Astrocyte of the hippocampus (primary cell): ENCODE measurements at places on chromosomes 16 and 17.

- DNase-seq: peak; percentile 37
Measured at GRCh38 chr16:17359788-17360390, 110.9 kb downstream of the XYLT1 start.

DNA sequence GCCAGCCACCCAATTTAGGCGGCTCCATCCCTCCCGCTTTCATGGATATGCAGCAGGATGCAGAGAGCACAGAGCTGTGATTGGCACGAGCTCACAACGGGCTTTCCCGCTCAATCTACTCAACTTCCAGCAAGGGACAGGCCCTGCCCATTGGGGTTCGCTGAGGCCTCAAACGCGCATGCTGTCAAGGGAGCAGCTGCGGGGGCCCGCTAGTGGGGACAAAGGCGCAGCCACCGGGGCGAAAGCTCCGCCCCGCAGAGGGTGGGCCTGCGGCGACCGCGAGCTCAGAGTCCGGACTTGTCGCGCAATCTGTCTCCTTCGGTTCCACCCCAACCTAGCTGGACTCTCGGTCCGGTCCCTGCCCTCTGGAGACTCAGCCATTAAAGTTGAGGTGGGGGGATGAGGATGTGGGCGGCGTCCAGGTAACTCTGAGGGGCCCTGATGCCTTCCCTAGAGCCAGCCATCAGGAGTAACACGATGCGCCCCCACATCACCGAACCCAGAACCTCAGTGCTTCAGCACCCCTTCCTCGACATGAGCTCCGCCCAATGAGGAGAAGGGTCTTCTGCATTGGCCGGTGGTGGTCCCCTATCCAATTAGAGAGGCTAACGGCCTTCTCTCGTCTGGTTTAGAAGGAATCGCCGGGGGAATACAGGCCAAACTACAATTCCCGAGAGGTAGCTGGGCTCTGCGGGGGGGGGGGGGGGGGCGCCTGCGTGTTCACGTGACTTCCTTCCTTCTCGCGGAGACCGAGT is 489 bp upstream of the NFATC3 start:
- DNase-seq: peak; percentile 86

DNA sequence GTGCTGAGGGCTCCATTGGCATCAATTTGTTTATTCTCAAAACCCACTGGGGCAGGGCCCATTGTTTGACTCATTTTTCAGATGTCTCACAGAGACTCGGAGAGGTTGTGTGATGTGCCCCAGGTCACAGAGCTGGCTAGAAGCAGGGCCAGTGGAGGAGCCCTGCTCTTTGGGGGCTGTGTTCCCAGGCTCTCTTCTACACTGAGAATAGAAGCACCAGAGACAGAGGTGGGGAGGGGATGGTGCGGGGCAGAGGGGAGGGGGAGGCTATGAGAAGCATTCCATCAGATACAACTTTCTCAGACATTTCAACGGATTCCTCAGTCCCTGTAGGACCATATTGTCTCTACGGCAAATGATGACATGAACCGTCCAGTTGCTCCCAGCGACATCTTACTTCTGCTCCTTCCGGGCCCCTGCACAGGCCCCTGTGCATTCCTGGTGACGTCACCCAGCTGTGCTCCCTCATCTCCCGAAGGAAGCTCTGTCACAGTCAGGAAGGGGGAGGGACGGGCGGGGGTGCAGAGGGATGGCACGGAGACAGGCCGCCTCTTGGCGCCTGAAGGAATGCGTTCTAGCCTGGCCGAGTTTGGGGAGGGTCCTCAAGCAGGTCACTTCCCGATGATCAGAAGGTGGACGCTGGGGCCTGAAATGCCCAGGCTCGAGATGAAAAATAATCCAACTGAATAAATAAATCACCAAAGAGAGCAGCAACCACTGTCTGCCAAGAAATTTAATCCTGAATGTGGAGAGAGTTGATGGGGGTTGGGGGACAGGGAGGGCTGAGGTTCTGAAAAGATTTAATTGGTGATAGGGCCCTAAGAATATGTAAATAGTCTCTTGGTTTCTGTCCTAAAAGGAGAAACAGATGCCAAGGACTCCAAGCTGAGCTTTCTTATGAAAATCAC is 114.1 kb downstream of the NOG start:
- peak; percentile 43 for DNase-seq

DNA sequence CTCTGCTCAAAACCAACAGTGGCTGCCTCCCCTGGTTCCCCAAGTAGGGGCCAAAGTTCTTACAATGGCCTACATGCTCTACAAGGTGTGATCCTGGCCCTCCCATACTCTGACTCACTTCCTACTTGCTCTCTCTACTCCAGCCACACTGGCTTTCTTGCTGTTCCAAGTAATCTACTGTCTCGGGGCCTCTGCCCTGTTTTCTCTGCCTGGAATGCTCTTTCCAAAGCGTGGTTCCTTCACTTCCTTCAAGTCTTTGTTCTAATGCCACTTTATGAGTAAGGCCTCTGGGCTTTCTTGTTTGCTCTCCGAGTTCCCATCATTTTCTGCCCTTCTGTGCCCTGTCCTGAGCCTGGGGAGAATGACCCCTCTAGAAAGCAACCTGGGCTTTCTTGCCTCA is 4.1 kb upstream of the CDH3 start:
- peak; percentile 41 for DNase-seq

GRCh38 chr17:57948169-57948554 is 7.0 kb downstream of the CUEDC1 start:
- peak; percentile 61 for DNase-seq

DNA sequence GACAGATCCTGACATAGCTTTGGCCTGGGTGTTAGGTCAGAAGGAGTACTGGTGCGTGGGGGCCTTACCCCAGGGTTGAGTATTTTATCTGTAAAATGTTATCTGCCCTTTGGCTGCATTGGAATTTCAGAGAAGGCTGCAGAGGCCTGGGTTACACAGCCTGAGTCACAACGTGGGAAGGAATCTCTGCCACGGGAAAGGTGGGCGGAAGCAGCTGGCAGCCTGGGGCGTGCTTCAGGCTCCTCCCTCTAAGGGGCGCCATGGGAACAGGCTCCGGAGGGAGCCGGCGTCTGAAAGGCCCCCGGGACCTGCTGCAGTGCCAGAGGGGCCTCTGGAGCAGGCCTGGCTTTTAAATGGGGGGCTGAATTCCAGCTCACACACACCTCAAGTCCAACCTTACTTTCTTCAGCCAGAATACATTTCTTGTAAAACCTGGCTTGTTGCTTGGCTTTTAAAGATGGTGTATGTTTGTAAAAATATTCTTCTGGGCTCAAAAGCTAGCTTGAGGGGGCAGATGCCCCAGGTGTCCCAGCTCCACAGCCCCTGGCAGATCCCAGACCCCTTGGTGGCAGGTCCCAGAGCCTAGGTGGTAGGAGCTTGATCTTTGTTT is 142.2 kb downstream of the RAB11FIP4 start:
- DNase-seq: peak; percentile 86

DNA sequence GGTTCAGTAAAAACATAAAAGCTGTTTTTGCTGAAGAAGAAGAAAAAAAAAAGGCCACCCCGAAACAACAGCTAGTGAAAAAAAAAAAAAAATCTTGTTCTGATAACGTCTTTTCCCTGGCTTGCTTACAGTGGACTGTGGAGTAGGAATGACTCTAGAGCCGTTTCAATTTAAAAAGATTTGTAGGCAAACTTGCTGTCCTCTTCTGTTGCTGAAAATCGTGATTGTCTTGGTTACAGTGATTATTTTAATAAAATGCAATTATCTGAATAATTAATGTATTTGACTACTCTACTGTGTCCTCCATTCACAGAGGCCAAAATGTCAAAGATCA is 190.6 kb upstream of the TBX2 start:
- DNase-seq: no peak

GRCh38 chr16:15649727-15650018 is 372 bp upstream of the NDE1 start:
- DNase-seq: no peak

DNA sequence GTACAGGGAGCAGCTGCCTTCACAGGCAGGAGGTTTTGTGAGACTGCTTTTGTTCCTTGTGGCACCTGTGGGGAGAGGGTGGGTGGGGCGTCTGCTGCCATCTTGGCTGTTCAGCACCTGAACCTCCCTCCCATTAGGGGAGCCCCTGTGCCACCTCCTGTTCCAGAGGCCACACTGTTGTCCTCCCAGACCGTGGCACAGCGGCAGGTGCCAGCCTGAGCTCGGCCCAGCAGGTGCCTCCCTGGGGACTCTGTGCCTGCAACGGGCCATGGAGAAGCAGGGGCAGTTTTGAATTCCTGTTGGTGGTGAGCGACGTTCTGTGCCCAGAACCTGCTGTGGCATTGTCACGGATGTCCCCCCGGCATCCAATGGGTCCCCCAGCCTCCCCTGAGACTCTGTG is 9.9 kb downstream of the LGALS3BP start:
- DNase-seq: no peak

DNA sequence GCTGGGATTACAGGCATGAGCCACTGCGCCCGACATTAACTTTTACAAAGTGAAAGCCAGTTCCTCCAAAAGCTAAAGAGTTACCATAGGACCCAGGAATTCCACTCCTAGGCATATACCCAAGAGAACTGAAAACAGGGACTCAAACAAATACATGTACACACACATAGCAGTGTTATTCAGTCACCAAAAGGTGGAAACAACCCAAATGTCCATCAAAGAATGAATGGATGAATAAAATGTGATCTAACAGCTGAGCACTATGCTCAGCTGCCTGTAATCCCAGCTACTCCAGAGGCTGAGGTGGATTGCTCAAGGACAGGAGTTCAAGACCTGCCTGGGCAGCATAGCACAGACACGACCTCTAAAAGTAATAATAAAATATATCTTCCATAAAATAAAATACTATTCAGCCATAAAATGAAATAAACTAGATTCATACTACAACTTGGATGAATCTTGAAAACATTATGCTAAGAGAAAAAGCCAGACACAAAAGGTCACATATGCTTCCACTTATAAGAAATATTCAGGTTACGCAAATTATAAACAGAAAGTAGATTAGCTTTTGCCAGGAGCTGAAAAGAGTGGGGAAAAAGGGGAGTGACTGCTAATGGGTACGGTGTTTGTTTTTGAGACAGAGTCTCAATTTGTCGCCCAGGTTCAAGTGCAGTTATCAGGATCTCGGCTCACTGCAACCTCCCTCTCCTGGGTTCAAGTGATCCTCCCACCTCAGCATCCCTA is 9.3 kb upstream of the USP7 start:
- peak; percentile 74 for DNase-seq

GRCh38 chr16:79334127-79334526 is 266.4 kb downstream of the MAF start:
- DNase-seq: no peak

GRCh38 chr16:23026784-23027362 is 122.4 kb downstream of the USP31 start:
- peak; percentile 66 for DNase-seq

DNA sequence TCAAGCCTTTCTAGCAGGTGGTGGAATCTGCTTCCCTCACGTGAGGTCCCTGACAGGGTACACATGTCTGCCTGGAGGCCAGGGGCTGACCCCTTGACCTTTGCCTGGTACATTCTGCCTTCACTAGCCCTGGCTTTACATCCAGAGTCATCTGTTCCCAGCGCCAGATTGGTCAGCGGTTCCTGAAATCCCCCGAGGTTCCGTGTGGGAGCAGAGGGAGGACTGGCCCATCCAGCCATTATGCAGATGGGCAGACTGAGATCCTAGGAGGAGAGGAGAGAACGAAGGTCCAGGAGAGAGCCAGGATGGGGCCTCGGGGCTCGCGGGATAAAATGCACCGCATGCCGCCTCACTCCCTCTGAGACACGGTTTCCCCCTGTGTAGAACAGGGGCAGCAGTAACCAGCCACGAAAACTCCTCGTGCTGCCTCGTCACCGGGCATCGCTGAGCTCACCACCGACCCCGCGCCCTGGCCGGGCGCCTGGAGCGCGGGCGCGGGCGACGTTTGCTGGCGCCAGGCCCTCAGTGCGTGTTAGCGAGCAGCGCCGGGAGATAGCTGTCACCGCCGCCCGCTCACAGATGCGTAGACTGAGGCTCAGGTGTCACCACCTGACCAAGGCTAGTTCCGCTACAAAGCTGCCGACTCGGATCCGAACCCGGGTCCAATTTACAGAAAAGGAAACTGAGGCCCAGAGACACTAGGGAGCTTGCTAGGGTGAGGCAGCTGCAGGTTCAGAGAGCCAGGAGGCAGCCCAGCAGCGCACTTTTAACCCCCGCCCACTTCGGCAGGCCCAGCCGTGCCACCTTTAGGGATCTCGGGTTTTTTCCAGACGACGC is 811 bp upstream of the MAP2K3 start:
- DNase-seq: peak; percentile 77

DNA sequence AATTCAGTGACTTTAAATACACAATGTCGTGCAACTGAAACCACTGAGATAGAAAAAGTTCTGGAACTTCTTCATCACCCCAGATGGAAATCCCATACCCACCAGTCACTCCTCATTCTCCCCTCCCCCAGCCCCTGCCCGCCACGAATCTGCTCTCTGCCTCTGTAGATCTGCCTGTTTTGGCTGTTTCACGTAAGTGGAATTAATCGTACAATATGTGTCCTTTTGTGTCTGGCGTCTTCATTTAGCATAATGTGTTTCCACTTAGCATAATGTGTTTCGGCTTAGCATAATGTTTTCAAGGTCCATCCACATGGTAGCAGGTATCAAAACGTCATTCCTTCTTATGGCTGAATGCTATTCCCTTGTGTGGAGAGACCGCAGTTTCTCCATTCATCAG is 3.5 kb upstream of the SPPL2C start:
- no peak for DNase-seq

DNA sequence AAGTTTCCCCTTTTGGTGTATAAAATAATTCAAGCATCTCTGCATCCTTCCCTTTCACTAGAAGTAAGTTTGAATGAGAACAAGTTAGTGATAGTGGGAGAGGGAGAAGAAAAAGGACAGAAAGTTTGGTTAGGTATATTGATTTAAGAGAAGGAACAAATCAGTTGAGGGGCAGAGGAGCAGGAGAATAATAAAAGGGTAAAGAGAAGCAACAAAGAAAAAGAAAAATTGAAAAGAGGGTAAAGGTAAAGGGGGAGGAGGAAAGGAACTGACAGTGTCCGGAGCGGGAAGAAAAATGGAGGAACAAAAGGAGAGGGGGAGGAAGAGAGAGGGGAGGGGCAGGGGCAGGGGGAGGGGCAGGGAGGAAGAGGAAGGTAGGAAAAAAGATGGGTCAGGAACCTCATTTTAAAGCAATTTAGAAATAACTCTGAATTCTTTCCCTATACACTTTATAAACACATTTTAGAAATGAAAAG is 6.3 kb upstream of the IGF2BP1 start:
- DNase-seq: no peak

DNA sequence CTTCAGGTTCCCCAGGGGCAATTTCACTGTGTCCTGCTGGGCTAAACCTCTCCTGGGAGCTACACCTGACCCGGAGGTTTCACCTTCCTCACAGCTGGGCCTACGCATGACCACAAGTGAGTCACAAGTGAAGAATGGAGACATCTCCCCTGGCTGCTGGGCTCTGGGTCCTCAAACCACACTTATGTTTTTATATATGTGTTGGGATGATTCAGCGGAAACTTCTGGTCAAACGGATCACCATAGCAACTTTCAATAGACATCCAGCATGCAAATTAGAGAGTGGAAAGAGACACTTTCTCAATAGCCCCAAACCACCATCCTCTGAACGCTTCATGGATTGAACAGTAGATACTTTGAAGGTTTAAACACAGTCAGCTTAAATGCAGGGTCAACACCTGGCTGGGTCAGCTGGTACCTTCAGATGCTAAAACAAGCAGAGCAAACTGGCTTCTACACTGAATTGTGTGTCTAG is 28.0 kb upstream of the MAF start:
- peak; percentile 85 for DNase-seq
